ENCODE measurements at places on chromosomes 4 and X. TPM values are rescaled to one million over a fixed set of nuclear protein-coding genes. Genes with fewer than 3 reads are reported as not detected.

The P2RY8 gene
- total RNA-seq = not detected

The GYPE gene
- total RNA-seq = not detected

The PNMA6F gene
- not detected for total RNA-seq

The NKX3-2 gene
- total RNA-seq = not detected

The GCNA gene
- total RNA-seq = 3.7 TPM

The RTL5 gene
- 3.9 TPM for total RNA-seq

The CT55 gene
- not detected for total RNA-seq

The NIPAL1 gene
- total RNA-seq = 11.1 TPM

The MAGEA8 gene
- total RNA-seq = not detected

The LRRC66 gene
- not detected for total RNA-seq

The RENBP gene
- 3.6 TPM for total RNA-seq

The KDM6A gene
- 50.0 TPM for total RNA-seq

The NPFFR2 gene
- 2.7 TPM for total RNA-seq

The SERPINA7 gene
- not detected for total RNA-seq

The GPAT3 gene
- 18.9 TPM for total RNA-seq

The FGFR3 gene
- total RNA-seq = 1.4 TPM

The CABS1 gene
- not detected for total RNA-seq

The PCSK1N gene
- total RNA-seq = 2.6 TPM

The FRMPD3 gene
- 0.05 TPM for total RNA-seq

The TKTL2 gene
- not detected for total RNA-seq

The PPARGC1A gene
- 62.4 TPM for total RNA-seq

The UBA1 gene
- total RNA-seq = 280 TPM

The EDA gene
- 0.87 TPM for total RNA-seq

The CT45A3 gene
- not detected for total RNA-seq

The TGIF2LX gene
- total RNA-seq = not detected

The IGSF1 gene
- 0.70 TPM for total RNA-seq

The TMPRSS11B gene
- not detected for total RNA-seq

The CA5B gene
- 5.4 TPM for total RNA-seq

The SPANXN4 gene
- total RNA-seq = not detected

The VCX3A gene
- not detected for total RNA-seq

The BEX1 gene
- total RNA-seq = 0.20 TPM
